ENCODE measurements at places on chromosomes 3 and 15. TPM values are rescaled to one million over a fixed set of nuclear protein-coding genes. Genes with fewer than 3 reads are reported as not detected.

SCN11A gene
- total RNA-seq, result not detected

HEMK1 gene
- 9.3 TPM for total RNA-seq

CCDC39 gene
- total RNA-seq, result not detected

XCR1 gene
- not detected for total RNA-seq

SAMD7 gene
- total RNA-seq, result not detected

PLEKHO2 gene
- total RNA-seq, result 22.5 TPM

MED12L gene
- 0.07 TPM for total RNA-seq

TGM5 gene
- total RNA-seq, result not detected

MRAS gene
- total RNA-seq, result 3.5 TPM

LHFPL4 gene
- not detected for total RNA-seq

THRB gene
- 0.39 TPM for total RNA-seq

SH3GL3 gene
- not detected for total RNA-seq

FRMD4B gene
- 36.4 TPM for total RNA-seq

CAND2 gene
- 2.4 TPM for total RNA-seq

TMCC1 gene
- total RNA-seq, result 8.1 TPM

RASGRF1 gene
- 0.07 TPM for total RNA-seq

NOX5 gene
- not detected for total RNA-seq

MLF1 gene
- total RNA-seq, result 10.1 TPM

CFAP100 gene
- total RNA-seq, result not detected

TRPM1 gene
- 0.60 TPM for total RNA-seq

GUCA1C gene
- not detected for total RNA-seq

CIP2A gene
- total RNA-seq, result 29.7 TPM

ERC2 gene
- 0.13 TPM for total RNA-seq

CPNE4 gene
- total RNA-seq, result not detected

TM6SF1 gene
- total RNA-seq, result 20.3 TPM

ACKR4 gene
- total RNA-seq, result 0.54 TPM

TIGIT gene
- not detected for total RNA-seq

Measured in mammary microvascular endothelial cell (primary cell).